Endothelial cell of umbilical vein (primary cell): ENCODE measurements at places on chromosomes 5 and 9.

GRCh38 chr5:142699184-142699720 lies 13.4 kb upstream of the FGF1 start:
- DNase-seq: peak; percentile 83

GRCh38 chr9:93198838-93199625 lies 15.1 kb downstream of the WNK2 start:
- no peak for DNase-seq

GRCh38 chr9:83472764-83473163 lies 65.4 kb downstream of the FRMD3 start:
- DNase-seq: no peak

GRCh38 chr5:135269199-135269598 lies 129.8 kb downstream of the MACROH2A1 start:
- DNase-seq: peak; percentile 64

GRCh38 chr5:24633715-24634325 lies 11.0 kb downstream of the CDH10 start:
- DNase-seq: peak; percentile 20

- DNase-seq: no peak
Measured at GRCh38 chr9:109074236-109074889, 45.4 kb downstream of the TMEM245 start.

GRCh38 chr5:91361055-91361701 lies 21.9 kb downstream of the ARRDC3 start:
- DNase-seq: no peak

DNA sequence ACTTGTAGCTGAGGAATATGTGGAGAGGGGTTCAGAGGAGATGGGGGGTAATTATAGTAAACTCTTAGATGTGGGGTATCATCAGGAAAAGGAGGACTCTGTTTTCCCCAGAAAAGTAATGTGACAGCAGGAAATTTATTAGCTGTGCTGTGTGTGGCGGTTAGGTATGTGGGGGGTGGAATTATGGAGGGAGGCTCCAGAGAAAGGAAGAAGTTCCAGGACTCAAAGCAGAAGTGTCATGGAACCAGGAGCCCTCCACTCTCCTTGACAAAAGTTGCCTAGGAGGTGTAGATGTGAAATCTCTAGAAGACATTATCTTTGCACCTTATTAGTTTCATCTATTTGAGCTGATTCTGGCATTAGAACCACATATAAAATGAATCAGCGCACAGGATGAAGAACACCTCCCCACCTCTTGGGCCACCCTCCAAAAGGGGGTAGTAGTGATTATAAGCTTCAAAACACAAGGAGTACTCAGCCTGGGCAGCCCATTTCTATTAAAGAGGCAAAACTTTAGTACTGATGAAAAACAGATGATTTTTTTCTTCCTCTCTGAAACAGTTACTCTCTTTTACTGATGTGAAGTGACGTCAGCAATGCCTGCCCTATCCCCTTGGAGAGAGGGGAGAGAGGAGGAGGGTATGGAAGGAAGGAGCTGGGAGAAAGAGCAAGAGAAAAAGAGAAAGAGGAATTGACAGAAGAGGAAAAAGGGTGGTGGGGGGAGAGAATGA lies 18.2 kb downstream of the NR2F1 start:
- no peak for DNase-seq

DNA sequence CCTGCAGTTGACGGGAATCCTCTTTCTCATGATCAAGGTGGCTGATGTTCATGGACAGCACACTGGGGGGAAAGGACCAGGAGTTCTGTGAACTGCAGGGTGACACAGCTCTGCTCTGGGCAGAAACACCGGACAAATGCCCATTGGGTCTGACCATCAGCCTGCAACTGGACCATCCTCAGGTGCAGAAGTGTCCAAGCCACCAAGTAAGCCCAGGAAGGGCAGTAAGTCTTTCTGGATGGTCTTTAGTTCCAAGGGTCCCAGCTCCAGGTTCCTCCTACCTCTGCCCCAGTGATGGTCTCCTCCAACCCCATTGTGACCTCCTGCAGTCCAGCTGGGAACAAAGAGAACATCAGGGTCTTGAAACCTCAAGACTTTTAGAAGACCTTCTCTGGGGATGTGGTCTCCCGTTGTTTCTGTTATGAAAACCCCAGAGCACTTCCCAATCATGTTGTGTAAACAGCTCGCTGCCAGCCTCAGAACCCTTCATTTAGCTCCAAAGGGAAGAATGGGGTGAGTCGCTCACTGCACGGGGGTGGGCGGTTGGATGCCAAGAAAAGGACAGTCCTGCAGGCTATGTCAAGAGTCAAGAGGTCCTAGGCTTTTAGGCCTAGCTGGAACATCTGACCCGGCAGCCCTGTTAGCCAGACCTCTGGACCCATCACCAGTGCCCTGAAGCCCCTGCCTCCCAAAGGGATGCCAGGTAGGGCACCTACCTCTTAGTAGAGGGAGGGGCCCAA lies 41.8 kb upstream of the TCF7 start:
- no peak for DNase-seq

DNA sequence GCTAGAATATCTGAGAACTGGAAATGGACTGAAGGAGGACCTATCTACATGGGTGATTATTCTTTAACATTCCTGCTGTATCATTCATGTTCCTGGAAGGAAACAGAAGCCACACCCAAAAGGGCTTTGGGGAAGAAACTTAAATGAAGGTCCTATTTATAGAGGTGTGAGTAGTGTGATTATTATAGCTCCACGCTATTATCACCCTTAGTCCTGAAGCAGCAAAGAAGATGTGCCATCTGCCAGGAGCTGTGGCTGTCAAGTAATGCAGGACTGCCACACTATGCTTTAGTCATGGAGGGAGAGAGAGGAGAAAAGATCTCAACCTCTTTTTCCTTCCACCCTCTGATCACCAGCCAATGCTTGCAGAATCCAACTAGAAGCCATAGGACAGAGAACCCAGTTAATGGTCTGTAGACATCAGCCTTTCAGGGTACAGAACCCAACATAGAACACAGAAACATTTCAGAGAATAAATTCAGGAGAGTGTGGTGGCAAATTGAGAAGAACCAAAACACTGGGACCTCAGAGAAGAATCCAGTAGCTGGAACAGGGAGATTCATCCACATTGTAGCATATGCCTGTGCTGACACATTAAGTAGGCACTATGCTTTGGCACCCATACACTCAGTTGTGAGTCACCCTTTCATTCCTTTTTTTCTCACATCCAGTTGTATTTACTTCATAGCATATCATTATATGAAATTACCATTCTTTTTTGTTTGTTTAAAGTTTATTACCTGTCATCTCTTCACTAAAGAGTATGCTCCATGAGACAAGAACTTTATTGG lies 21.0 kb upstream of the RNF180 start:
- peak; percentile 29 for DNase-seq

- no peak for DNase-seq
Measured at GRCh38 chr9:83067579-83067978, 4.6 kb upstream of the RASEF start.

GRCh38 chr5:142871363-142872193 lies 101.4 kb downstream of the ARHGAP26 start:
- DNase-seq: no peak

- DNase-seq: peak; percentile 83
Measured at GRCh38 chr9:16726029-16726428, 144.4 kb downstream of the BNC2 start.

- DNase-seq: no peak
Measured at GRCh38 chr9:85178474-85178873, 508.9 kb downstream of the NTRK2 start.

DNA sequence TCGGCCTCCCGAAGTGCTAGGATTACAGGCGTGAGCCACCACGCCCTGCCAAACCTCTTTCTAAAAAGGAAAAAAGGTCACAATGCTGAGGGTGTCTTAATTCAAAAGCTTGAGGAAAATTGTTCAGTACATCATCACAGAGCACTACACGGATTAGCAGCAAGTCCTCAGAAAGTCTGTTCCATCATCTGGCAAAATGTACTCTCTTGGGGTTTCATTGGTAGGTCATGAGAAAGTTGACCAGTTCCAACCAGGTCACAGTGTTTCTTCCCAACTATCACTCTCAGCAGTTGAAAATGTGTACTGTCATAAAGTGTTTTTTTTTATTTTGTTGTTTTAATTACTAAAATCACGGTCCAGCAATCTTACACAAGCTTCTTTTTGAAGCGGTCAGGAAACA lies 299.6 kb downstream of the FBXL7 start:
- no peak for DNase-seq

DNA sequence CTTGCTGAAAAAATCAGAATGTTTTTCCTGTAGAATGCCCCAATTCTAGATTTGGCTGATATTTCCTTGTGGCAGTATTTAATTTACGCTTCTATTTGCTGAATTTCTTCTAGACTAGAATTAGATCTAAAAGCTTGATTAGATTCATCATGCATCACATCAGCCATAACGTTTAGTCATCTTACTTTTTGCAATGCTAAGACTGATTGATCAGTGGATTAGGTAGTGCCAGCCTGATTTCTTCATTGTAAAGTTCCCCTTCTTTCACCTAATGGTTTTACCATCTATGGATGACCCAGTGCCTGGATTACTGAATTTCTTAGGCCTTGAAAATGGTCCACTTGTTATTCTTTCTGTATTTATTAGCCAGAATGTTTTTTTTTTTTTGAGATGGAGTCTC lies 83.9 kb downstream of the PBX3 start:
- DNase-seq: no peak

- no peak for DNase-seq
Measured at GRCh38 chr9:129237803-129238202, 59.7 kb upstream of the IER5L start.

GRCh38 chr9:26723486-26723885 lies 169.1 kb downstream of the CAAP1 start:
- DNase-seq: no peak

DNA sequence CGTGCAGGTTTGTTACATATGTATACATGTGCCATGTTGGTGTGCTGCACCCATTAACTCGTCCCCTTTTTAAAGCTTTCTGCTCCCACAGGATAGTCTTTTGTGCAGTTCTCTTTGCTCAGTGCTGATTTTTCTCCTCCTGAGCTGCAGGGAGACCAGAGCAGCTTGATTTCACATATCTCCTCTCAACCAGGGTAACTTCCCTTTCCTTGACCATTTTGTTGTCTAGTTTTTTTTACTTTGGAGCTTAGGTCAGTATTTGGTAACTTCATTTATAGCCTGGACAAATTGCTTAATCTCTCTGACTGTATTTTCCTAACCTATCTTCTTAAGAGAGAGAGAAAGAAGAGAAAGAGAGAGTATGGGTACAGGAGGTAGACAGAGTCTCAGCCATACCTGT lies 137.1 kb upstream of the ZNF366 start:
- DNase-seq: no peak

DNA sequence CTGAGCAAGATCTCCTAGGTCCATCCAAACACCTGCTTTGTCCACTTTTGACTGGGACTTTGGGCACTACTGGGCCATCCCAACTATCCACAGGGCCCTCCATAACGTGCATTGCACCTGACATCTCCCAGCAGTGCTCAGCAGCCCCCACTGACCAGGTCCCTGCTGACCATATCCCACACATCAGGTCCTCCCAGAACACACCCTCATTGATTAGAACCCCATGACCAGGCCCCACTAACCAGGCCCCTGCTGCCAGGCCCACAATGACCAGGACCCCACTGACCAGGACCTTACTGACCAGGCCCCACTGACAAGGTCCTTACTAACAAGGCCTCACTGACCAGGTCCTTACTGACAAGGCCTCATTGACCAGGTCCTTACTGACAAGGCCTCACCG lies 93.9 kb upstream of the CTSV start:
- DNase-seq: no peak

DNA sequence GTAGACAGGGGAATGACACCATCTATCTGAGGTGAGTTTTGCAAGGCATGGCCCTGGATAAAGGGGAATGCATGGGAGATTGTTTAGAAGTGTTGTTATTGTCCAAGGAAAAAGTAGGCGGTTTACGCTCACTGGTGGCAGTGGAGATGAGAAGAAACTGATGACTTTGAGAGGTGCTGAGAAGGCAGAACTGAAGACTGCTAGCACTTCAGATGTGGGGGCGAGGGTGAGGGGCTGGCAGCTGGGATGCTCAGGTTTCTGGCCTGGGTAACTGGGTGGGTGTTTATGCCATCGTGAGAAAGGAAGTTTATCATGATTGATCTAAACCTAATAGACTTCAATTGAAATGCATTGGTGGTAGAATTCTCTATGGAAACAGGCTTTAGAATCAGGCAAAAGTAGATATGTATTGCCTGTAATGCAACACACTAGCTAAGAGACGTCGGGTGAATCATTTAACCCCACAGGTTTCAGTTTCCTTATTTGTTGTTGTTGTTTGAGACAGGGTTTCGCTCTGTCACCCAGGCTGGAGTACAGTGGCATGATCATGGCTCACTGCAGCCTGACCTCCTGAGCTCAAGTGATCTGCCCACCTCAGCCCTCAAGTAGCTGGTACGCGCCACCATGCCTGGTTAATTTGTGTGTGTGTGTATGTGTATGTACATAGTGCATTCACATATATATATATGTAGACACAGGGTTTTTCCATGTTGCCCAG lies 123.5 kb downstream of the SLC24A2 start:
- no peak for DNase-seq

DNA sequence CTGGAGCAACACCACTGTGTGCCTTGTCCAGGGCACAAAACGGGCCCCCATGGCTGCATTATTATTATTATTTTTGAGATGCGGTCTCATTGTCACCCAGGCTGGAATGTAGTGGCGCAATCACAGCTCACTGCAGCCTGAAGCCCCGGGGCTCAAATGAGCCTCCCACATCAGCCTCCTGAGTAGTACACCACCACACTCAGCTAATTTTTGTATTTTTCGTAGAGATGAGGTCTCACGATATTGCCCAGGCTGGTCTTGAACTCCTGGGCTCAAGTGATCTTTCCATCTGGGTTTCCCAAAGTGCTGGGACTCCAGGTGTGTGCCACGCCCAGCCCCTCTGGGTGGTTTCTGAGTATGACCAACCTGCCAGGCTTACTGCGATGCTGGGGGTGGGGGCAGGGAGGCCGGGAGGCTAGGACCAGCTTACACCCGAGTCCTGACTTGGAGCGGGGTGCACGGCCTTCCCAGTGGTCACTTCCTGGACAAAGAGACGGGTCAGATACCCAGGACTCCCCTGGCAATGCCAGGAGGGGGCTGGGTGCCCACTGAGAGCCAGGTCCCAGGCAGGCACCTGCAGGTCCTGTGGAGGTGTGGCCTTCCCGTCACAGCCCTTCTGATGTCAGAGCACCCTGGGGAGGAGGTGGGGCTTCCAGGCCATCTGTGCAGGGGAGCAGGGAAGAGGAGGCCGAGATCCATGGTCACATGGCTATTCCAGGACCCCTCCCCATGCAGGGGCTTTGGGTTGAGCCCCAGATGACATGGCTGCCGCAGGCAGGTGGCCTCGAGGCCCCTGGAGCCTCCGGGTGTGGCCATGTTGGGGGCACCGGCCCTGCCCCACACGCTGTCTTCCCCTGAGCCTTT lies 8.3 kb upstream of the NRARP start:
- no peak for DNase-seq

GRCh38 chr9:128845186-128845931 lies 15.8 kb upstream of the SPOUT1 start:
- no peak for DNase-seq

DNA sequence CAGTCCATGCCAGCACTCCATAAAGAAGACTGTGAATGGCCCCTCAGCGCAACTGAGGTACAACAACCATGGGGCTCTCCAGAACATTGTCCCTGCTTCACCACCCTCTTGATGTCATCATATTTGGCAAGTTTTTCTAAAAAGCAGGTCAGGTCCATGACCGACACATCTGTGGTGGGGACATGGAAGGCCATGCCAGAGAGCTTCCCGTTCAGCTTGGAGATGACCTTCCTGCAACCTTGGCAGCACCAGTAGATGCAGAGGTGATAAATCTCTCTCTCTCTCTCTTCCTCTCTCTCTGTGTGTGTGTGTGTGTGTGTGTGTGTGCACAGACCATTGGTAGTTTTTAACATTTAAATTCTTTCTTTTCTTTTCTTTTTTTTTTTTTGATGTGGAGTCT lies 35.4 kb upstream of the AGXT2 start:
- DNase-seq: no peak

GRCh38 chr5:15007646-15008045 lies 136.1 kb upstream of the ANKH start:
- DNase-seq: no peak
